Esophagus muscularis mucosa (tissue), 4 donors: ENCODE measurements at places on chromosomes 12 and 14. TPM values are rescaled to one million over a fixed set of nuclear protein-coding genes. Genes with fewer than 3 reads are reported as not detected.

Gene KRT3
- not detected for total RNA-seq

DNA sequence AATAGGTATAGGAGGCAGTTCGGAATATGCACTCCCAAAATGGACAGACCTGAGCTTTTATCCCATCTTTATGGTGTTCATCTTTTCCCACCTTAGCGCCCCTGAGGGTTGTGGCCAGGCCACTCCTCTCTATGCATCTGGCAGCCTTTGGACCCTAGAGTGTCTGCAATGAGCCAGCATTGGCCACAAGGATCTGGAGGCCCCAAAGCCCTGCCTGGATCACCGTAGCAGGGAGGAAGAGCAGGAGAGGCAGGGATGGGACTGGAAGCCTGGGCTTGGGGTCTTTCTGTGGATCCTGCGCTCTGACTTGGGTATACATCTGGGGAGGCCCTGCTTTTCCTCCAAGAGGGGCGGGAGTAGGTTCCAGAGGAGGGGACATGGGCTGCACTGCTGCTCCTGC, 52.5 kb downstream of the PLEKHG3 start:
- DNase-seq = no peak
- H3K36me3 ChIP-seq = no peaks in the 10 kb centered on the region
- H3K4me1 ChIP-seq = peaks cover 38% of the 10 kb centered on the region

- H3K27ac ChIP-seq = no peak overlapping the region
- peaks cover 29% of the 10 kb centered on the region for H3K36me3 ChIP-seq
- DNase-seq = no peak
- no peak overlapping the region for H3K4me3 ChIP-seq
Measured at GRCh38 chr12:57490126-57490525, 2.3 kb downstream of the MARS1 start.

Gene DHRS1
- total RNA-seq = 22.4 TPM

DNA sequence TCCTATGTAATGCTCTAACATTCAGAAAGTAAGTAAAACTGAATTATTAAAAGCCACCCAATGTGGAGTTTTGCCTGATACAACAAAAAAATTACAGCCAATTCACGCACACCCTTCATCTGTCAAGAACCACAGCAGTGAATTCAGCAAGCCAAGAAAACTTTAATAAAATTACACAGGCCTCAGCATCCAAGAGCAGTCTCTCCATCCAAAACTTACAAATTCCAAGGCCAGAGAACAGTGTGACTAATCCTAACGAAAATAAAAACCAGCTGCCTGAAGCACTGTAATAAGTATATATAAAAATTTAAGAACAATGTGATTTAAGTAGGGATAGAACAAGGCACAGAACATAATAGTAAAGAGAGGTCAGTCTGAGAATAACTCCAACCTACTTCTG, 54.2 kb downstream of the SIX6 start:
- H3K4me1 ChIP-seq = peaks cover 6% of the 10 kb centered on the region
- H3K4me3 ChIP-seq = no peak overlapping the region
- no peak for DNase-seq
- no peaks in the 10 kb centered on the region for H3K27me3 ChIP-seq
- H3K36me3 ChIP-seq = no peaks in the 10 kb centered on the region

Gene RBM19
- total RNA-seq = 40.0 TPM

Gene TNFAIP2
- 56.3 TPM for total RNA-seq

DNA sequence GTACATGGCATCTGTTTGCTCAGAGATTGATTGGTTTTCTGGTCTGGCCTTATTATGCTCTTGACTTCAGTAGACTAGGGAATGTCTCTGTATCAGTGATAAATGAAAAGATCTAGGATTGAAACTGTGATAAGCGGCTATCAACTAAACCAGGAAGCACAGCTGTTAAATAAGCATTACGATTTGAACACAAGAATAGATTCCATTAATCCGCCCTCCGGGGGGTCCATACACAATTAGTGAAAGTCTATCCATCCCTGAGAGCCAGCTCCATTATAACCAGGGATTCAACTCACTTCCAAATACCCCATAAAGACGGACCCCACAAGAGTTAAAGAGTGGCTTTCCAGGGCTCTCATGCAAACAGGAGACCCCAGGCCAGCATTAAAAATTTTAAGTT, 279.0 kb downstream of the GRIN2B start:
- no peak overlapping the region for H3K27ac ChIP-seq
- no peak overlapping the region for H3K4me3 ChIP-seq
- H3K27me3 ChIP-seq = no peaks in the 10 kb centered on the region
- DNase-seq = no peak
- H3K36me3 ChIP-seq = no peaks in the 10 kb centered on the region
- H3K4me1 ChIP-seq = no peaks in the 10 kb centered on the region

GRCh38 chr14:54845641-54846040, 57.0 kb downstream of the GCH1 start:
- no peaks in the 10 kb centered on the region for H3K4me1 ChIP-seq
- H3K27me3 ChIP-seq = no peaks in the 10 kb centered on the region
- no peak overlapping the region for H3K27ac ChIP-seq
- no peak for DNase-seq

GRCh38 chr12:64806593-64807460, 17.6 kb upstream of the TBC1D30 start:
- DNase-seq = no peak
- H3K36me3 ChIP-seq = no peaks in the 10 kb centered on the region
- no peak overlapping the region for H3K27ac ChIP-seq
- no peaks in the 10 kb centered on the region for H3K4me1 ChIP-seq

- H3K36me3 ChIP-seq = no peaks in the 10 kb centered on the region
- no peak for DNase-seq
- H3K4me3 ChIP-seq = no peak overlapping the region
- no peaks in the 10 kb centered on the region for H3K4me1 ChIP-seq
Measured at GRCh38 chr12:27005495-27005894, 8.7 kb downstream of the TM7SF3 start.

Gene POU6F1
- total RNA-seq = 13.3 TPM

DNA sequence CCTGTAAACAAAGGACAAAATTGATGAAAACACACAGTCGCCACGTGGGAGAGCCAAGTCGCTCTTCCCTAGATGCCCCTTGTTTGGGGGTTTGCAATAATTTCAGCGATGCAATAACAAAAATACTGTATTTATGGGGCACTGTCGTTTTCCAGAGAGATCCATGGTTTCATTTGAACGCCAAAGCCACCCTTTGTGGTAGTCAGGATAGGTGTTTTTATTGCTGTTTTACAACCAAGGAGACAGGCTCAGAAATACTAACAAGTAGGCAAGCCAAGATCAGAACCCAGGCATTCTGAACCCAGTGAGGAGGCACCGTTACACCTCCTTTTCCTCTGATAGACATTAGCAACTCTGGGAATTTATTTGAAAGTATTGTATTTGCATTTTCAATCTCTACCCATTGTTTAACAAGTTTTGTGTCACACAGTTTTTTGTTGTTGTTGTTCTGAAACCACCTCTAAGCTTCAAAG, 831 bp upstream of the BTBD7 start:
- H3K4me3 ChIP-seq = peak overlapping the region; percentile 97
- H3K36me3 ChIP-seq = no peaks in the 10 kb centered on the region
- no peak for DNase-seq

Gene RNF212B
- not detected for total RNA-seq

Gene CEBPE
- total RNA-seq = 0.57 TPM

DNA sequence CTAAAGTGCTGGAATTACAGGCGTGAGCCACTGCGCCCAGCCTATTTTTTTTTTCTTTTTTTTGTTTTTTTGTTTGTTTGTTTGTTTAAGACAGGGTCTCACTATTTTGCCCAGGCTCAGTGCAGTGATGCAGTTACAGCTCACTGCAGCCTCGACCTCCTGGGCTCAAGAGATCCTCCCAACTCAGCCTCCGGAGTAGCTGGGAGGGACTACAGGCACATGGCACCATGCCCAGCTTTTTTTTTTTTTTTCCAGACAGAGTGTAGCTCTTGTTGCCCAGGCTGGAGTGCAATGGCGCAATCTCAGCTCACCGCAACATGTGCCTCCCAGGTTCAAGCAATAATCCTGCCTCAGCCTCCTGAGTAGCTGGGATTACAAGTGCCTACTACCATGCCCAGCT, 5.8 kb upstream of the ITFG2 start:
- peaks cover 15% of the 10 kb centered on the region for H3K4me1 ChIP-seq
- no peak for DNase-seq
- peaks cover 22% of the 10 kb centered on the region for H3K36me3 ChIP-seq
- H3K27me3 ChIP-seq = no peaks in the 10 kb centered on the region

Gene JDP2
- total RNA-seq = 68.5 TPM
